ENCODE measurements at places on chromosomes 7 and 10.
A peak's percentile ranks its signal among the peaks of the same experiment; 100 is the strongest.

DNA sequence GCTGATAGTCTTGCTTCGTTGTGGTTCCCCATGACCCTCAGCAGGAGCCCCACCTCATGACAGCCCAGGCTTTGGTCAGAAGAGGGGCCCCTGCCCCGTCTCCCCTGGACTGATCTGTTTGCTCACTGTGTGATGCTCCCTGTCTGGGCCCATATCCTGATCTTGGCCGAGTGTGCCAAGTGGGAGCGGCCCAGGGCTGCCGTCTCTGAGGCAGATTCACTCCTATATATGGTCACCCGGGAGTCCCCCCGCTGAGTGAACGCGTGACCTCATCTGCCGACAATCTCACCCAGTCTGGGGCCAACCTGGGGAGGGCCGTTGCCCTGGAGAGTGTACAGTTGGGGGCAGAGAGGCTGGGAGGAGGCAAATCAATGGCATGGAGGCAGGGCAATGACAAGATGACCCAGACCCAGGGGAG is 34.5 kb downstream of the PPIF start:
- peak; percentile 79 for DNase-seq

DNA sequence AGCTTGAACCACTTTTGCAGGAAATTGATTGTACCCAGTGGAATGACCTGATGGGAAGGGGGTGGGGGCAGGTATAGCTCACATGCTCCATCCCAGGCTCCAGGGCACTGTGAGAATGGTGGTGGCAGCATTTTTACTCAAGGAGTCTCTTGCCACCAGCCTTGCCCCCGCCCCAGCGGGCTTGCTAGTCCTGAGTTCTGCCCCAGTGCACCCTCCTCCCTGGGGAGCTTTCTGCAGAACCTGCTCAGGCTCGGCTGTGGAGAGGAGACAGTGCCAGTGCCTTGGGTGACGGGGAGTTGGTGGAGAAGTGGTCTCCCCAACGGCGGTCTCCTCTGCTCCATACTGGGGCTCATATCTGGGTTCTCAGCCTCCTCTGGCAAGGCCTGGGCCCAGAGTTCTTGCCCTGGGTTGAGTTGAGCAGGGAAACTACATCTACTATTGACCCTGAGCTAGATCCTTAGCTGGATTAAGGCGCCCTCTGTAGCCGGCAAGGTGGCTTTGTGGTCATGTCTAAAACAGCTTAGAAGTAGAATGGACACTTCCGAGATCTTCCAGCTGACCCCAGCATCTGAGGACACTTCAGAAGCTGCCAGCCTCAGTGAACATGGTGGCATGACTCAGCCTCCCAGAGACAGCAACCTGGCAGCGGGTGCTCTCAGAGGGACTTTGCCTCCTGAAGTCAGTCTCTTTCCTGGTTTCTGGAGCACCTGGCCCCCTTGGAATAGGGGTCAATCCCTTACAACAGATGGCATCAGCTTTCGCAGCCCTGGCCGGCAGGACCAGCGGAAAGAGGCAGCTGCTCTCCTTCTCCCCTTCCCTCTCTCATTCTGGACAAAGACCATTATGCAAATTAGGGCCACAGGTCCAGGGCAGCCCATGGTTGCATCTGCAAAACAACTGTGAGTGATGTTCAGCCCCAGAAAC is 363.4 kb upstream of the MKI67 start:
- no peak for DNase-seq

DNA sequence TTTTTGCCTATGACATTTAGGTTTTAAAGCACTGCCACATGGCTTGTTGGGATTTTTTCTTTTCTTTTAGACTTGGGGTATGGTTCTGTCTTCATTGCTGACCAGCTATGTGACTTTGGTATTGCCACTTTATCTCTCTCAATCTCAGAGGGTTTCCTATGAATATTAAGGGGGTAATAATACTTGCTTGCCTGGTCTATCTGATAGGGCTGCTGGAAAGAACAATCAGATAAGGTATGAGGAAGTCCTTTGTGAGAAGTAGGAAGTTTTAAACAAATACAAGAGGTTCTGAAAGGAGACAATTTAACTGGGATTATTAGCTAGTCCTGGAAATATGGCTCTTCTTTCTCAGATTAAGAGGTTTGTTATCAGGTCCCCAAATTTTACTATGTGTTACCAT is 80.8 kb downstream of the ZNF92 start:
- DNase-seq = no peak

GRCh38 chr7:155333346-155334234 is 35.9 kb downstream of the INSIG1 start:
- no peak for DNase-seq

GRCh38 chr10:102782673-102783551 is 39.2 kb downstream of the WBP1L start:
- peak; percentile 78 for DNase-seq

GRCh38 chr10:88915781-88916180 is 35.7 kb downstream of the STAMBPL1 start:
- no peak for DNase-seq

GRCh38 chr10:70613941-70614340 is 11.4 kb upstream of the PRF1 start:
- DNase-seq = no peak

DNA sequence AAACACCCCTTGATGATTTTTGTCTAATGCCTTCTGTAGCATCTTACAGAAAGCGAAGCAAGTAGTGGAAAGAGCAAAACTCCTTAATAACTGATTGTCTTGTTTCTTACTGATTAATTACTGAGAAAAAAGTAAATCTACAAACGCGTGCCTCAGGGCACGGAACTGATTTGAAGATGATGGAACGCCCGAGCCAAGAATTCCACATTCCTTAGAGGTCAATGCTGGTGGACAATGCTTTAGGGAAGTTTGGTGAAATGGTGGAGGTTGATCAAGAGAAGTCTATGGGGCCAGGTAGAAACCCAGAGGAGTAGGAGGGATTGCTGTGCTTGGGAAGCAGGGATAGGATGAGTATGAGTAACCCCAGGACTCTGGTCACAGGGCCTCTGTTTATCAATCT is 5.0 kb upstream of the SORBS1 start:
- no peak for DNase-seq

DNA sequence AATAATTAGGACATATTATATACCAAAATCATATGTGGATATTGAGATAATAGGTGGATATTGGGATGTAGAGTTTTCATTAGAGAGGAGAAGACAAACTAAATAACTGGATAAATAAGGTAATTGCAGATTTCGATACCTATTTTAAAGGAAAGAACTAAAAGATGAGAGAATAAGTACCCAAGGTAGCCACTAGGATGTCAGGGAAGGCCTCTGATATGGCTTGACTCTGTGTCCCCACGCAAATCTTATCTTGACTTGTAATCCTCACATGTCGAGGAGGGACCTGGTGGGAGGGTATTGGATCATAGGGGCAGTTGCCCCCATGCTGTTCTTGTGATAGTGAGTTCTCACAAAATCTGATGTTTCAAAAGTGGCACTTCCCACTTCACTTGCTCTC is 44.7 kb upstream of the TMEM229A start:
- no peak for DNase-seq

GRCh38 chr7:31466036-31466435 is 47.9 kb upstream of the ITPRID1 start:
- no peak for DNase-seq

- no peak for DNase-seq
Observed at GRCh38 chr10:77422491-77423338, 214.9 kb downstream of the KCNMA1 start.

DNA sequence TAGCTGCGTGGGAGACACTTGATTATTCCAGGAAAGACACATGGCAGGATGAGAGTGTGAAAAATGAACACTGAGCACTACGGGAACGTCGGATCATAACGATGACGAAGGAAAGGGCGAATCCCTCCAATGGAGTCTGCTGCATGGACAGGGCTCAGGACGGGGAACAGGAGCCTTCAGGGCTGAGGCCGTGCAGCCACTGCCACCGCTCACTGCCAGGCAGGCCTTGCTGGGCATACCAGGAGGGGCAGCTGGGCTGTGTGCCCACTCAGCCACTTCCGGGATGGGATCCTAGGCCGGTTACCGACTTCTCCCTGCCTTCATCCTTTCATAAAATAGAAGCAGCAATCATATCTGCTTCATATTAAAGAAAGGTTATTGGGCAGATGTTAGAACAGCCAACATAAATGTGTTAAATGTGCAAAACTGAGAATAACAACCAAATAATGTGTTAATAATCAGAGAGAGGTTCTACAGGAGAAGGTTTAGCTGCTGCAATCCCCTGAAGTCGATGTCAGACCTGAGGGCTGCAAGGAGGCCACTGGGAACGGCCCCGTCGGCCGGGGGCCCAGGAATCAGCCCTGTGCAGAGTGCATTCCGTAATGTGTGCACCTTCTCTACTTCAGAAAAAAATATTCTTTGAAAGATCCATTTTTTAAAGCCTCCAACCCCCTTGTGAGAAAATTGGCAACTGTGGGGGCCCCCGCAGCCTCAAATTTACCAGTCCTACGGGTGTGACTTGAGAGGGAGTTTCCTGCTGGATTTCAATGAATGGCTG is 63.6 kb downstream of the ADARB2 start:
- DNase-seq = no peak

- DNase-seq = no peak
Observed at GRCh38 chr10:21363731-21364104, 161.8 kb downstream of the SKIDA1 start.

GRCh38 chr7:33667196-33667595 is 238.1 kb upstream of the BMPER start:
- DNase-seq = no peak

GRCh38 chr10:48384699-48384982 is 78.2 kb downstream of the MAPK8 start:
- DNase-seq = no peak

DNA sequence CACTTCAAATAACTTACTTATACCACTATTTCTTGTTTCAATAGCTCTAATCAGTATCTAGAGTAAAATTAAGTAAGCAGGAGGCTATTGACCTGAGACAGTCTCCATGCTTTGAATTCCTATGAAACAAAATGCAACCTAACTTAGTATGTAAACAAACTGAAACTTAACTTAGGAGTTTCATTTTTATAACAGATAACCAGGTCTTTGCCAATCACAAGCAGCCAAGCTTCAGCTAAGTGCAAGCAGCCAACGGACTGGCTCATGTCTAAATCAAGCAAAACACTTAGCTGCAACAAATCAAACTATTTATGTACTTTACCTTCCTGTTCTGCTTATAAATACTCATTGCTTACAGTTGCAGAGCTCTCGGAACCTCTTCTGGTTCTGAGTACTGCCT is 4.4 kb upstream of the GSTK1 start:
- no peak for DNase-seq

GRCh38 chr10:102642736-102643335 is 1.4 kb upstream of the TRIM8 start:
- peak; percentile 84 for DNase-seq

- no peak for DNase-seq
Observed at GRCh38 chr7:79298145-79298760, 155.2 kb downstream of the MAGI2 start.

DNA sequence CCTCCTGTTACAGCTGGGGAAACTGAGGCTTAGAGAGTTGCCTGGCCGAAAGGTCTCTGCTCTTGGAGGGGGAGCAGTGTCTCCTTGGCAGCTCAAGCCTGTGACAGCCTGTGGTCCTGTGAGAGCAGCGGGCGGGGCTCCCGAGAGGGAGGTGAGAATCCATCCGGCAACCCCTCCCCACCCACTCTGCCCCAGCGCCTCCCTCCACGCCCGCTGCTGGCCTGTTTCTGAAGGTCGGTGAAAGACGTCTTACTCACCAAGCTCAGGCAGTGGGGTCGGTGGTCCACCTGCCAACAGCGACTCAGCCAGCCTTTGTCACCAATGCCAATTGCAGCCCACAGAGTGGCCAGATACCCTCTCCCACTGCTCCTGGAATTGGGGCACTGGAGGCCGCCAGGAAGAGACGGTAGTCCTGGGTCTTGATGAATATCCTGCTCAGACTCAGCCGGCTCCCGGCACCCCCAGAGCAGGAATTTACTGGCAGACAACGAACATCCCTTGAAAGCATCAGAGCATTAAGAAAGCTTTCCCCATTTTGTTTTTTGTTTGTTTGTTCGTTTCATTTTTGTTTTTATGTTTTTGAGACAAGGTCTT is 7.4 kb upstream of the TTYH3 start:
- no peak for DNase-seq

DNA sequence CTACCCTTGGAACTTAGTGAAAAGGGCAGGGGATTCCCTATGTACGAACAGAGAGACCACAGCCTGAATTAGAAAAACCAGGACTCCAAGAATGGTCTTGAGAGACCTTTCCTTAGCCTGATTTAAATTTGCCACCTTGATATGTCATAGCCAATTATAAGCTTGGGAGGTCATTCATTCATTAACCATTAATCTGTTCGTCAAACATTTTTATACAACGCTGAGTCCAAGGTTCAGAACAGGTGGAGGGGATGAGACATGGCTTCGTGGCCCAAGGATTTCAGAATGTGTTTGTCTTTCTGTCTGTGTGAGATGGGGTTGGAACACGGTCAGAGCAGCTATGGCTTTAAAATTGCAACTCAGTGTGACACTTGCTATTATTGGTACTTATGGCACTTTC is 158.0 kb downstream of the PAXIP1 start:
- no peak for DNase-seq

GRCh38 chr10:49619613-49620012 is 5.8 kb downstream of the CHAT start:
- DNase-seq = no peak

- DNase-seq = no peak
Observed at GRCh38 chr10:24642921-24643678, 80.6 kb downstream of the ARHGAP21 start.

- no peak for DNase-seq
Observed at GRCh38 chr7:131905471-131905973, 349.1 kb upstream of the PODXL start.

- no peak for DNase-seq
Observed at GRCh38 chr10:88205842-88206446, 342.5 kb downstream of the PTEN start.

DNA sequence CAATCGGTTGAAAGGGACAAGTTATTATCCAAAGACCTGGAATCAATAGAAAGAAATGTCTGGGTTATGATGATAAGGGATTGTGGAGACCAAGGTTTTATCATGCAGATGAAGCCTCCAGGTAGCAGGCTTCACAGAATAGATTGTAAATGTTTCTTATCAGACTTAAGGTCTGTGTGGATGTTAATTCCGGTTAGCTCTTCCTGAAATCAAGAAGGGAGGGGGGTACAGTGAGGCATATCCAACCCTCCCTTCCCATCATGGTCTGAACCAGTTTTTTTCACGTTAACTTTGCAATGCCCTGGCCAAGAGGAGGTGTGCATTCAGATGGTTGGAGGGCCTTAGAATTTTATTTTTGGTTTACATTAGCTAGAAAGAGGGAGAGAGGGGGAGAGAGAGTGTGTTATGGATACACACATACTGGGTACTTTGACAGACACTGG is 9.8 kb upstream of the LRRC61 start:
- no peak for DNase-seq

DNA sequence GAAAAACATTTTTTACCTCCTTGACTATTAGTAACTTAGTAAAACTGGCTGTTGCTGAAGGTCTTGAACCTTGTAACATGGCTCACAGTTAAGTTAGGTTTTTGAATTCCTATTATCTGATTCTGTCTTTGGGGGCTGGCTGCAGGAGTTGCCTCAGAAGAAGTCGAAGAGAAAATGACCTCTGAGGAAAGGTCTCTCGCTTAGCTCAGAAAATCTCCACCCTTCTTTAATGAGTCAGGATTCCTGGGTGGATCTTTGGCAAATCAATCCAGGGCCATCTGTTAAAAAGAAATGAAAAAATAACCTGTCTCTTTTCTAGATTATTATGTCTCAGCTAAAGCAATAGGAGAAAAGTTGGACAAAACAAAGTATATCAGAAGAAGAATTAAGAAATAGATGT is 267.8 kb upstream of the SEMA3C start:
- DNase-seq = no peak

- no peak for DNase-seq
Observed at GRCh38 chr7:49866076-49866735, 92.8 kb downstream of the VWC2 start.

- no peak for DNase-seq
Observed at GRCh38 chr10:75146780-75147179, 35.3 kb downstream of the SAMD8 start.

Measured in Right ventricle myocardium superior (tissue), 1 donor.